ENCODE measurements at places on chromosomes 3 and 15.

GRCh38 chr3:141431411-141432378, 55.1 kb upstream of the RASA2 start:
- no peak for DNase-seq

DNA sequence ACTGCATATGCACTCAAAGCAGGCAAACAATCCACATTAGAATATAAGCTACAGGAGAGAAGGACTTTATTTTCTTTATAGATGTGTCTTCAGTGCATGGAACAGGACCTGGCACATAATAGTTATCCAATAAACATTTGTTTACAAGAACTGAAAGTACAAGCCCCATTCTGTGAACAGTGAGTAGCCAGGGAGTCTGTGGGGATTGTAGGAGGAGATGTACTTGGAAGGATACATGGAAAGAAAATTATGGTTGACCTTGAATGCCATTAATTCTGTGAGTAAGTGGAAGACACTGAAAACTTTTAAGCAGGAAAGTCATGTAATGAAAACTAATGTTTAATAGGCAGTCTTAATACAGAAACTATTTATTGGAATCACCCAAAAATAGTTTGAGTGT, 28.3 kb downstream of the MASP1 start:
- no peak for DNase-seq

DNA sequence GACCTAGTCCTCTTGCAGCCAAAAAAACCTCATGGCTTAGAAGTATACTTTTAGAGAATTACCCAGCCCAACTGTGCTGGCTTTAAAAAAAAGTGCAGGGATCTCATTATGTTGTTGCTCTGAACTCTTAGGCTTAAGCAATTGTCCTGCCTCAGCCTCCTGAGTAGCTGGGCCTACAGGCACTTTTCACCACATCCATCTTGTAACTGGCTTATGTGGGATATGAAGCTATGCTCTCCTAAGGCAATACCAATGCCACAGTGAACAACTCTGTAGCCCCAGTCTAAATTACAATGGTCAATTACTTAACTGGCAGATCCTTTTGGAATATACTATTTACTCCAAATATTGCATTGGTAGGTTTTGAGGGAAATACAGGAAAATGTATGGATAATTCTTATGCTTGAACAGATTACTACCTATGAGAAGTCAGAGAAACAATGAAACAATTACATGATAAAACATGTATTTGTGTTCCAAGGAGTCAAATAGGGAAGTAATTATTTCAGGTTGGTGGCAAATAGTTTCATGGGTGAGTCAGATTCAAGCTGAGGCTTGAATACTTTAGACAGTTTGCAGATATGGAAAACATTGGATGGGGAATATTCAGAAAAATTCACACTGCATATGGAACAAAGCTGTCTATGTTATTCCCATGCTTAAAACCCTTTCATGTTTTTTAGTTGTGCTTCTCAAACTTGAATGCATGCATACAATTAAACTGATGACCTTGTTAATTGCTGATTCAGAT, 34.6 kb upstream of the GPR149 start:
- DNase-seq, result no peak

- no peak for DNase-seq
Observed at GRCh38 chr3:186757686-186758220, 25.6 kb upstream of the EIF4A2 start.

DNA sequence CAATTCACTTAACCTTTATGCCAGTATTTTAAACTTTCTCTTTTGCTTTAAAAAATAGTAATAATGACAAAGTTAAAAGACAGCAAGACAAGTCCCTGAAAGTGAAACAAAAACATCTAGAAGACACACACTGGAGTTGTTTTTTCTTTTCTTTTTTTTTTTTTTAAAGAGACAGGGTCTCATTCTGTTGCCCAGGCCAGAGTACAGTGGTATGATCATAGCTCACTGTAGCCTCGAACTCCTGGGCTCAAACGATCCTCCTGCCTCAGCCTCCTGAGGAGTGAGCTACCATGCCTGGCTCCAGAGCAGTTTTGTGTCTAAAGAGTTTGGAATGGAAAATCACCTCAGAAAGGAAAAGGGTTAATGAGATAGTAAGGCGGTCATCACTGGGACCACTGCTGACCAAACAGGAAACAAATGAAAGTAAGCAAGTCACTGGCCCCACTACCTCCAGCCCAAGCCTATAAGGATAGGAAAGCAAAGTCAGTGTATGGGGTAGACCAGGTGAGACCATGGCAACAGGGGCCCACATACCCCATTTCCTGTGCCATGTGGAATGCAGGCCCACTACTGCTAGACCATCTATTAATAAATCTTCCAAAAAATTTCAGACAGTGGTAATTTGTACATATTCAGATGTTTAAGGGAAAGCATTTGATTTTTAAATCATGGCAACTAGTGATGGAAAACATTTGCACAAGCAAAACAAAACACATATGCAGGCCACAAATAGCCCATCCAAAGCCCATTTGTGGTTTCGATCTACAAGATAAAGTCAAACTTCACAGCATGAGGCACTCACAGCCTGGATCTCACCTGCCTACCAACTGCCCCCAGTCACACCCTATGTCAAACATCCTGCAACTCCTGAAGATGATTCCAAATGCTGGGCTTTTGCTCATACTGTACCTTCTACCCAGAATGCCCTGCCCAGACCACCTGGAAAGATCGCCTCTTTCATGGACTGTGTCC, 62.6 kb downstream of the OSBPL10 start:
- DNase-seq, result no peak

- no peak for DNase-seq
Observed at GRCh38 chr3:119292666-119293065, 1.5 kb upstream of the ARHGAP31 start.

DNA sequence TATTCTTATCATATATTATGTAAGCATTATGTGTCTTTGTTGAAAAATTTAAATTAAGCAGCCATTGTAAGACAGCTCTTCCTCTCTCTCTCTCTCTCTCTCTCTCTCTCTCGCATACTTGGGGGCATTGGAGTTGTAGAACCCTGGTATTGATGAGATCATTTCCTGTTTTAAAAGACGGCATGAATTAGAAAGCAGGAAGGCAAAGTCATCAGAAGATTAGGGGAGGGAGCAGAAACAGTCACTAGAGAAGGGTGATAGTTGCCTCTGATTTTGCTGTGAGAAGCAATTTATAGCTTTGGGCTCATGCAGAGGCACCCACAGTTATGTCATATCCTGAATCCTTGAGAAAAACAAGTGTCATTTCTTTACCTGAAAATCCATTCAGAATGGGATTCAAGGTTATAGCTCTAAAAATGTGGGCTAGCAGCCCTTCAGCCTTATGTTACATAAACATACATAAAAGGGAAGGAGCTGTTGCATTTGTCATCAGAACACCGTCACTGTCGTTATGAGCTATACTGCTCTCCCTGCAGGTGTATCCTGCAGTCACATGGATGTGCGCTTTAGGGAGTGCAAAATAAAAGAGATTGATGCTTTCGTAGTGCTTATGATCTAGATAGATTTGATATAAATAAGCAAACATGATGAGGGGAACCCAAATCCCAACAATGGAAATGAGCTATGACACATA, 213.8 kb downstream of the NR1D2 start:
- no peak for DNase-seq

DNA sequence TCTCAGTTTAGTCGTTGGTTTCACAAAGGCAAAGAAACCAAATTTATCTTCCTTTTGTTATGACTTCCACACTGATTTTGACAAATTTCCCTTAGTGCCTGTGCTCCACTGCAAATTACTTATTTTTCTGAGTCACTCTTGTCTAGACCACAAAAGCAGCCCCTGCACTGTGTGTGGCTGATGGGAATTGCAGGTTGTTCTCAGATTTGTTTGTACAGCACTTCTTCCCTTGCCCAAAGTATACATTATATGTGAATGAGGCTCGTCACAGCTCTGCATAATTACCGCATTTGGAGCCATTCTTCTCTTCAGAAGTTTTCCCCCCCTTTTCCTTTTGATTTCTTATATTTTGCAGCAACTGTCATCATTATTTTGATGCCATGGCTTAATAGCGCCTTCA, 354.2 kb upstream of the IL12A start:
- no peak for DNase-seq

DNA sequence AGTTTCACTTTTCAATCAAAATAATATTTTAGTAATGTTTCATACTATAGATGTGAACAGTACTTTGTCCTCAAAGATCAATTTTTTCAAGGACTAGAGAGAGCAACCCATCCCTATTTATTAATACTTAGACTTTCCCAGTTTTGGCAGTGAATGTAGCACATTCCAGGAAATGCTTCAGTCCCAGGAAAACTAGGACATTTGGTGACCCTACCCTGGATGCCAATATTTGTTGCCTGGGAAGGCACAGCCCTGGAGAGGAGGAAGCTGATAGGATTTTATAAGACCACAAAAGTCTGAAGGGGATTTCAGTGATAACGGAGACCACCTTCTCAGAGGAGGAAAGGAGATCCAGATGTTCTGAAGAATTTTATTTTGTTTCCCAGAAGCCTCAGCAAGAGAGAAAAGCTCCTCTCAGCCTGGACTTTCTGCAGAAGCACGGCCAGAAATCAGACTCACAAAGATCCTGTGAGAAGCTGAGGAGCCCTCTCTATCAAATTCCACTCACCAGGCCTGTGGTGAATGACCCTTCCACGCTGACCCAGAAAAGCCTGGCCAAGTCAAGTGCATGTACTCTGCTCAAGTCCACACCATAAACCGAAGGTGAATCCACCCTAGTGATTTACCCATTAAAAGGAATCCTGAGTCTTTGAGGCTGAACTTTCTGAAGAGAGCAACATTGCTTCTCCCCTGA, 87.7 kb upstream of the ABHD17C start:
- DNase-seq, result no peak

DNA sequence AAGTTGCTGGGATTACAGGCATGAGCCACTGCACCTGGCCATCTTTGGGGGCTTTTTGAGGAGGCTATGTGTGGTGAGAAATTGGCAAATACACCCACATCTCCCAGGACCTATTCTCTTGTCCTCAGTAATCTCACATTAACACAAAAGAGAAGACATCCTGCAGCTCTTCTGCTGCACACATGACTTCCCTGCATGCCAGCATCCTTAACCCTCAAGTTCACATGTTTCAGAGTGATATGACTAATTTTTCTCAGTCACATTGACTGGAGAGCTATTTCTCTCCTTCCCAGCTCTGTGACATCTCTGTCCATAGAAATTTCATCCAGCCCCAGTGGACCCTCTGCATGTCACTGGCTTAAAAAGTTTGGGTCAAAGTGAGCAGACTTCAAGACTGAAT, 1.9 kb upstream of the SKIC8 start:
- no peak for DNase-seq

- DNase-seq, result no peak
Observed at GRCh38 chr3:143298886-143299535, 179.4 kb downstream of the CHST2 start.

All from stimulated activated CD8-positive, alpha-beta memory T cell treated with anti-CD3 and anti-CD28 coated beads, Interleukin-4, amount 100 ng/mL, for 1 hour (primary cell).